Suppressor macrophage (primary cell): ENCODE measurements at places on chromosomes 1 and 21.

DNA sequence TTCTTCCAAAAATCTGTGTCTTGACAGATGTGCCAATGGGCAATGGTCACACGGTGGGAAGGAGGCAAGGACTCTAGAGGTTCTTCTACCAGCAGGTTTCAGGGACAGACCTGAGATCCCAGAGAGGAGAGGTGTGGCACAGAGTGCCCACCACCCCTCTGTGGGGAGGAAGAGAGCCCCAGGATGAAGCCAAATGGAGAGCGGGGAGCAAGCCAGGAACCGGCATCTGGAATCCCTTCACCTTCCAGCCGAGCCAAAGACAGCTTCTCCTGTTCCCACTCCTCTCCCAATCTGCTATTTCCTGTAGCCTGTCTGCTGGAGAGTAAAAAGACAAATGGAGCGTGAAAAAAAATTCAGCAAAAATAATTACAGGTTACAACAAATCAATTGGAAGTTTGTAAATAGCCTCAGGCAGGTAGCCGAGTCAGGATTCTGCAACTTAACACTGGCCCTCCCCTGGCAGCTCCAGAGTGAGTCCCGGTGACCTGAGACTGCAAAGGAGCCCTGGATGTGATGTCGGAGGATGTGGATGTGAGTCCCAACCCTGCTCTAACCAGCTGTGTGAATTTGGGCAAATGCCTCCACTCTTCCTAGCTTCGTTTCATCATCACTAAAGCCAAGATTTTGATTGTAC is 45.4 kb upstream of the LRRN2 start:
- no peak for DNase-seq

DNA sequence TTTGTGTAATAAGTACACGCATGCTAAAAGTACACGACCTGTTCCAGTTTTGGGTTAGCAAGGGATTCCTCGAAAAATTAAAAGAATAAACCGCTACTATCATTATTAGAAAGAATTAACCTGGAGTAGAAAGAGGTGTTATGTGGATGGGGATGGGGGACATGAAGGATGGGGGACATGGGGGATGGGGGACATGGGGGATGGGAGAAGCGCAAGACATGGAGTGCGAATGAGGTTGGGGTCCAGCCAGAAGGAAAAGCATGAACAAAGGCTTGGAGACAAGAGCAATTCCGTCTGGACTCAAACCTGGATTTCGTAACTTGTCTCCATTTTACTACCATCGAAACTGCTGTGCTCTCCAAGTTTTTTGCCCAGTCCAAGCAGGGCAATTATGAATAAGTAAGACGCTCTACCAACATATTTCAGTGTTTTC is 591 bp upstream of the KDM1A start:
- no peak for DNase-seq

GRCh38 chr1:50880373-50880772 is 79.7 kb downstream of the FAF1 start:
- no peak for DNase-seq

GRCh38 chr1:194846488-194846887 is 1660.1 kb upstream of the B3GALT2 start:
- DNase-seq = no peak

GRCh38 chr1:54168206-54168965 is 15.6 kb upstream of the CDCP2 start:
- no peak for DNase-seq

DNA sequence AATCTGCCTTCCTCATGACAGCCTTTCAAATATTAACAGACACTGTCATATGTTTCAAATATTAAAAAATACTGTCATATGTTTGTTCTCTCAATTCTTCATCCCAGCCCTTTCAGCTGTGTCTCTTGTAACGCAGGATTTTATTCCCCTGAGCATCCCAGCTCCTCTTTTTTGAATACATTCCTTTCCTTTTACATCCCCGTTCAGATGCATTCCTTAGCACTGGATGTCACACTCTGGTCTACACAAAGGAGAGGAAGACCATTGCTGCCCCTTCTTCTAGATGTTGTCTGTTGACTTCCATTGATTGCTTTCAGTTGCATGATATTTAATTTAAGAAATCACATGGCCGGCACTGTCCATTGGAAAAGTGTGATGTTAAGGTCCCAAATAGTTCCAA is 117.4 kb upstream of the PAXBP1 start:
- DNase-seq = no peak

DNA sequence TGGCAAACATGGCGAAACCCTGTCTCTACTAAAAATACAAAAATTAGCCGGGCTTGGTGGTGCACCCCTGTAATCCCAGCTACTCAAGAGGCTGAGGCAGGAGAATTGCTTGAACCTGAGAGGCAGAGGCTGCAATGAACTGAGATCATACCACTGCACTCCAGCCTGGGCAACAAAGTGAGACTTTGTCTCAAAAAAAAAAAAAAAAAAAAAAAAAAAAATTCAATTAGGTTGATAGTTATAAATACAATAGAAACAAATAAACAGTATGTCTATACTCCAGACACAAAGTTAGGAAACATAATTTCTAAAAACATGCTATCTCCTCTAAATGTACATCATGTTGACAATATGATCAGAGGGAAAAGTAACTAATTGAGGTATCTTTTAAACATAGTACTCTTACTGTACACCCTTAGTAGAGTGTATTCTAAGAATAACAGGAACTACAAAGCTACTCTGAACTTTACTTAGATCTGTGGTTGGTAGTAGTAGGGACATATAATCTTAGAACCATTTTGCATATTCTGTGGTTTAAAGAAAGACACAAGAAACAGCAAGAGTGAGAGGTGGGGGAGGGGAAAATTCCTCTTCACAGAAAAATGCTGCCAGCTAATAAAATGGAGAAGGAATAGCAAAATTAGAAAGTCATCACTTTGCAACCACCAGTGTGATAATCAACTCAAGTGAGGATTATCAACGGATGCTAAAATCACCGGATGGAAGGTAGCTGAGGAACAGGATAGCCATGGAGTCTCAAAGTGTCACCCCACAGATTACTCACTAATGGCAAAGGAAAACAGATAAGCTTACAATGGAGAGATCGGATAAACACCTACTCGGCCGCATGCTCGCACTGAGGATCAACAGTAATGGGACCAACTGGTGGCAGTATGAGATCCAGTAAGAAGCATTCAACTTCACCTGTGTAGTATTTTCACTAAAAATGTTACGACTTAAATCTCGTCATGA is 35.0 kb downstream of the MTOR start:
- no peak for DNase-seq

DNA sequence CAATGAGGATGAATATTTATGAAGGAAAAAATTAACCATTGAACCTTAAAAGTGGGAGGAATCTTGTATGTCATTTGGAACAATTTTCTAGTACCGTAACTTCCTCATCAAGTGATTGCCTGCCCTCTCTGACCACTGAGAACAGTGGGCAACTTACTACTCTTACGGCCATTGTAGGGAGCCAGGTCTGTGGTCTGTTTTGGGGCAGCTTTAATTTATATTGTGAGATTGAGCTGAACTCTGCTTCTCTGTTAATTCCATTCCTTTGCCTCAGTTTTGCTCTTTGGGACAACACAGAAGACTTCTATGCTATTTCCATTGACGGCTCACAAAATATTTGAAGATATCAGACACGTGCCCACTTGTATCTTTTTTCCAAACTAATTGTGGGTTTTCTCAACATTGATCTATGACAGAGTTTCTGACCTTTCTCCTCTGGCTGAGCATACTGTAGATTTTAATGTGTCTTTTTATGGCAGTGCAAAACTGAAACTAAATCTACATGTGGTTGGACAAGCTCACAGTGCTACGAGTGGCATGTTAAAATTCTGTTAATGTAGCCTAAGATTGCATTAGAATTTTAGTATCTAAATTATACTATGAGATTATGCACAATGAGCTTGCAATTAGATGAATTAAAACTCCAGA is 27.8 kb upstream of the ZNF281 start:
- peak; percentile 35 for DNase-seq

DNA sequence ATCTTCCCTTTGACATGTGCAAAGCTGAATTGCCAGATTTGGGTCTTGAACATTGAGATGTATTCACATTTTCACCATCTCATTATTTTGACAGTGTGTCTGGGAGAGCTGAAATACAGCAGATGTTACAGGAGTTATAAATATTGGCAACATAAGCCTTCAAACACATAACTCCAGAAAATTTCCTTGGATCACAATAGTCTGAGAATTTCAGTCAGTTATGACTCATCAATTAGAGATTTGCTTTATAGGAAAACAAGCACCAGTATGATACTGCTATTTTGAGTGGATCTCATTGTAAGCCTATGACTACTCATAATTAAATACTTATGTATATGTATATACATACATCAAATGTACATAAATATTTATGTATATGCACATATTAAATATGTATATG is 1171.8 kb downstream of the AMY1C start:
- DNase-seq = no peak

DNA sequence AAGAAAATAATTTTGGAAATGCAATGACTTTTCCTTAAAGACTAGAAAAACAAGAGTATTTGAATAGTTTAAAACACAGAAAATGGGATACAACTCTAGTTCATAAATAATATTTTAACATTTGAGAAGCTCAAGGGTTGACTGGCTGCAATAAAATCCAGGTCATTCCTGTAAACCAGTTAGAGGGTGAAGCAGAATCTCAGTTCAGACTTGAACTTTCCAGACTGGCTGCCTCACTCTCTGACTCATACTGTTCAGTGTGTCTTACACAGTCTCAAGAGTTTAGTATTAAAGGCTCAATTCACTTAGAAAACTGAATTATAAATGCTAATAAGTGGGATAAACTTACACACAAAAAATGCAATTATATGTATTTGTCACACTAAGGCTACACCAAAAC is 89.9 kb downstream of the RAVER2 start:
- DNase-seq = no peak
